Suppressor macrophage treated with lipopolysaccharide for 1 hour (primary cell): ENCODE measurements at places on chromosomes 6 and 20.
A peak's percentile ranks its signal among the peaks of the same experiment; 100 is the strongest.

- no peak for DNase-seq
Measured at GRCh38 chr6:136435101-136435500, 115.1 kb downstream of the MAP7 start.

DNA sequence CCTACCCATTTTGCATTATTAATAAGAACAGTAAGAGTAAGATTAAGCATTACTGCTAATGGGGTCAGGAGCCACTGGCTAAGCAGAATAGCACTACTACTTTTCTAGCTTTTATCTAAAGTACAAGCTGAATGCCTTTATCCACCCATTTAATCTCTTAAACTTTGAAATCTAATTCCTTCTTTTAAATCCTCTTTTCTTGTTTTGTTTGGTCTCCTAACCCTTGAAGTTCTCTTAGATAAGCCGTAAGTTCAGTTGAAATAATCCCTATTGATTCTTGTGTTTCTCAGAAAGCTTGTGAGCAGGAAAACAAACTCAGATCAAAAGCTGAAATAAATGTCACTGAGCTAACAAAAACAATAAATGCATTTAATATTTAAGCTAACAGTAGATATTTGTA, 380.2 kb downstream of the TBC1D32 start:
- DNase-seq = no peak

- DNase-seq = no peak
Measured at GRCh38 chr20:10542442-10542841, 107.3 kb downstream of the SLX4IP start.

- DNase-seq = peak; percentile 89
Measured at GRCh38 chr6:111985202-111985731, 68.6 kb upstream of the CCN6 start.

GRCh38 chr6:88636871-88637270, 326.5 kb downstream of the RNGTT start:
- no peak for DNase-seq

DNA sequence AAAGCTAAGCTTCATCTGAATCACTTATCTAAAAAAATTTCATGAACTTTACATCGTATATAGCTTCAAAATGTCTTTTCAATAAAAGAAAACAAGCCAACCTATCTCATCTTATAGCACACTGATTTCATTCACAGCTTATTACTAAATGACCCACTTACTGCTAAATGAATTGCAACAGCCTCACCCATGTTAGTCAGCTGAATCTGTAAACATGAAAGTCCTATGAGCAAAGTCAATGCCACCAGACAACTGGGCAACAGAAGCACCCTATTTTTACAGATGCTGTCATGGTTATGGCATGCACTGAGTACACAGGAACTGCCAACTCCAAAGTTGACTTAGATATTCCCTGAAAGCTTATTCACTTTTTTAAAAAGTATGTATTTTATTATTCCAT, 41.2 kb upstream of the DST start:
- no peak for DNase-seq
